ENCODE measurements at places on chromosomes 13 and 19. TPM values are rescaled to one million over a fixed set of nuclear protein-coding genes. Genes with fewer than 3 reads are reported as not detected.

DNA sequence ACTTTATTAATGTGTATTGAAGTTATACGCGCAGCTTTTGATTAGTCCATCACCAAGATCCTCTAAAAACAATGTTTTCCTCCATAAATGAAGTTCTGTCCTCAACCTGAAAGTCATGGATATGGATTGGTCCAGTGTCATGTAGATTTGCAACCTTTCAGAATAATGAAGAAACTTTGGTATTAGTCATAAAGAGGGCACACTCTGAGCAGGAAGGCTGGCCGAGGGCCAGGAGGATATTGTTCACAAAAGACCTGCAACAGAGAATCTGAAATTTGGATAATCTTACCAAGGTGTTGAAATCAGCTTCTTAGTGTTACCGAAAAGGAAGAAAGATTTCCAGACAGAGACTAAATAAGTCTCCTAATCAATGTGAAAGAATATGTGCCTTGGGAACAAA lies 20.7 kb downstream of the CLDN10 start:
- H3K4me3 ChIP-seq, result no peak overlapping the region
- H3K36me3 ChIP-seq, result no peaks in the 10 kb centered on the region
- H3K4me1 ChIP-seq, result no peaks in the 10 kb centered on the region
- H3K27ac ChIP-seq, result no peak overlapping the region

DNA sequence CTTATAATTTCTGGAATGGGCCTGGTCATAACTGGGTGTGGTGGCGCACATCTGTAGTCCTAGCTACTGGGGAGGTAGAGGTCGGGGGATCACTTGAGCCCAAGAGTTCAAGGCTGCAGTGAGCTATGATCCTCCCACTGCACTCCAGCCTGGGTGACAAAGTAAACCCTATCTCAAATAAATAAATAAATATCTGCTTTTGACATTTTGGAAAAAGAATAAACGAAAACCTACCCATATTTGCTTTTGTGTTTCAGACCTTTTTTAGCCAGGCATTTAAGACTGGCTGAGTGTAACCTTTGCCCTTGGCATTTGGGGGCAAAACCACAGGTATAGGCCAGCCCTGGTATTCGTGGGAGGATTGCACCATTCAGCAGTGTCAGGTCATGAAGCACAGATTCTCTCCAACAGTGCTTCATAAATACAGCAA lies 14.8 kb upstream of the RCBTB2 start:
- H3K27me3 ChIP-seq, result peaks cover 72% of the 10 kb centered on the region
- no peak overlapping the region for H3K27ac ChIP-seq
- no peaks in the 10 kb centered on the region for H3K4me1 ChIP-seq
- no peak for DNase-seq
- no peak overlapping the region for H3K4me3 ChIP-seq
- no peaks in the 10 kb centered on the region for H3K36me3 ChIP-seq

DNA sequence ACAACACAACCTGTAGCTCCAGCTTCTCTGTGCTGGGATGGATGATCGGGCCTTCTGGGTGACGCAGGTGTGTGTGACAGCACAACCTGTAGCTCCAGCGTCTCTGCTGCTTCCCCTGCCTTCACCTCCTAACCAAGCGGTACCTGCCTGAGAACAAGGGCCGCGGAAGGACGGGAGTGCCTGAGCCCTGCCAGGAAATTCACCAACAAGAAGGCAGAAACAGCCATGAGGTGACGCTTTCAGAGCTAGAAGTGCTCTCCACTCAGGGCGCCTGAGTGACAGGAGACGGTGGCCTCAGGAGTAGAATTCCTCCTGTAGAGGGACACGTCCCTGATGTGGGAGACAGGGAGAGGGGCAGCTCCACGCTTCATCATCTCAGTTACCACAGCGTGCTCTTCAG lies 17.4 kb downstream of the ZNF331 start:
- no peak overlapping the region for H3K4me3 ChIP-seq
- H3K4me1 ChIP-seq, result peaks cover 18% of the 10 kb centered on the region
- peak; percentile 38 for DNase-seq
- no peaks in the 10 kb centered on the region for H3K27me3 ChIP-seq

DNA sequence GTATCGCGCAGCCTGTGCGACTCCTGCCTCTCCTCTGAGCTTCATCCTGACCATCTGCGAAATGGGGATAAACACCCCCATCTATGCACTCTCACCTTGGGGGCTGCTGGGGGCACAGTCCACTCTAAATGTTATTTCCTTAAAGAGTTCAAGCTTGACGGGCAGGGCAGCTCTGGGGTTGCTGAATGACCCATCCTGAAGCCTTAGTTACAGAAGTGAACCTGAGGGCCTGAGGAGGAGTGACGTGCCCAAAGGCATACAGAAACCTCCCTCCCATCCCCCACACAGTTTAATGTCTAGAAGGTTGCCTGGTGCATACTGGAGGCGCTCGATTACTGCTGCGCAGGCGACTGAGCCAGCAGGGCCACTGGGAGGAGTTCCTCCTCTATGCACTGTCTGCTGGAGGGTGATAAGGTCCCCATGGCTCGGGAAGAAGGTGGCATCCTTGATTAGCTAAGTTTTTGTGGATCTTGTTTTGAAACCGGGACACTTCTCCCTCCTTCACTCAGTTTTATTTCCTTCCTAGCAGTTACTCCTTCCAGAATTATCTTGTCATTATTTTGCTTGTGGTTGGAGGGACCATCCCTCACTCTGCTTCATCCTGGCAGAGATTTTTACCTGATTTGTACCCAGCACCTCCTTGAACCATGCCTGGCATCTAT lies 572 bp upstream of the FKBP8 start:
- H3K27me3 ChIP-seq, result no peaks in the 10 kb centered on the region
- H3K36me3 ChIP-seq, result no peaks in the 10 kb centered on the region

- peaks cover 16% of the 10 kb centered on the region for H3K4me1 ChIP-seq
- no peaks in the 10 kb centered on the region for H3K27me3 ChIP-seq
- peak overlapping the region; percentile 96 for H3K4me3 ChIP-seq
- DNase-seq, result no peak
- peak overlapping the region; percentile 99 for H3K27ac ChIP-seq
- peaks cover 9% of the 10 kb centered on the region for H3K36me3 ChIP-seq
These were observed 804 bp downstream of the ZNF708 start for GRCh38 chr19:21328406-21328805.

The LCP1 gene
- total RNA-seq, result 243 TPM

The RFPL4AL1 gene
- total RNA-seq, result not detected

Data from B cell (primary cell).